ENCODE measurements at places on chromosomes 3 and 15.

DNA sequence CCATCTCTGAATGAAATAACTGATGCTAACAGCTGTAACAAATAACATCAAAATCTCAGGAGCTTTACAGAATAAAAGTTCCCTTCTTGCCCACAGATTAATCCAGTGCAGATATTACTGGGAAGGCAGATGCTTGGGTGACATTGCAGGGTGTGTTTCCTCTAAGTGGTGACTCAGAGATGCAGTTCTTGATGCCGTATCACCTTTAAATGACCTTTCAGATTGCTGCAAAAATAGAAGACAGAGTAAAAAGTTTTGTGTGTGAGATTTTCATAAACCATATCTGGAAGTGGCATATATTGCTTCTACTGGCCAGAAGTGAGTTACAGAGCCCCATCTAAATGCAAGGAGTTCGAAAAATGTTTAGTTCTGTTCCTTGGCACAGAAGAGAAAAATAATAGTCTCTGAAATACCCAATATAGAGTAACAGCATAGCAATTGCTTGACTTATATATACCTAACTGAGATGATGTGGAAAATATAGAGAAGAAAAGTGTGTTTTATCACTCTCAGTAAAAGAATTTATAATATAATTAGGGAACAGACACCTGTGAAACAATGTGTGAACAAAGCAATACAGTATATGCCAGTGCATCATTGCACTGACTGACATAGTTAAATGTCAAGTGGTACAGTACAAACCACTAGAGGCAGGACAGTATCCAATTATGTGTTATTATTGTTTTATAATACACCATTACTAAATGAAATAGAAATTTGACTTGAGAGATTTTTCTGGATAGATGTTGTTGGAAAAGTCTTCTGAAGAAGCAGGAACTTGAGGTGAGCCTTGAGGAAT is 430.7 kb upstream of the CBLB start:
- no peak for DNase-seq

DNA sequence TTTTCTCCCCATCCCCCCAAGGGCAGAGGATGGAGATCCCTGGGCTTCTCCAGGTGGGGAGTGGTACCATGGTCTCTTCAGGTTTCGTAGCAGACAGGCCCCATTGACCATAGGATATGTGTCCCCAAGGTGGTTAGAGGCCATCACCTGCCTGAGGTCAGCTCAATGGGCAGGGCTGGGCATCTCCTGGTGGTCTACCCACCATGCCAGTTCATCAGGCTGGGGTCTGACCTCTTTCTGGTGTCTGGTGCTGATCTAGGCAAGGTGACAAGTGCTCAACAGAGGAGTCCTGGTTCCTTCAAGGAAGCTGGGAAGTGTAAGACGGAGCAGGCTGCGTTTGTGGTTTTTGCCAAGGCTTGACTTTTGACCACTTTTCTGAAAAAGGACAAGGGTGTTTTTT is 71.4 kb downstream of the SMAD3 start:
- DNase-seq: no peak

- DNase-seq: peak; percentile 10
Observed at GRCh38 chr3:38805765-38806386, 10.1 kb downstream of the SCN10A start.

DNA sequence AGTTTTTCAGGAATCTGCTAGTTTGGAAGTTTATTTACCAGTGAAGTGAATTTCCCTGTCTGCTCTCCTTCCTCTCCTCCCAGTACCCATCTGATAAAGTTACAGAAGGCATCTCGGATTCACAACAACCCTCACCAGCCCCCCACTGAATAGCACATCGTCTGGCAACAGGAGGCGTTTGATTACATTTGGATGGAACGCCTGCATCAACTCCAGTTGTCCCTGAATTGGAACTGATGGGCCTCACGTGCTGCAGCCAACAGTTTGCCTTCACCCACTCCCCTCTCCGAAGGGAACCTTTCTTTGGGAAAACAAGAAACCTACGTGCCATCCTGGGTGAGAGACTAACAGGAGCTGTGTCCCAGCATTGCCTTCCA is 59.5 kb upstream of the BCL6 start:
- DNase-seq: no peak

GRCh38 chr3:52298149-52299098 is 10.8 kb downstream of the GLYCTK start:
- no peak for DNase-seq

DNA sequence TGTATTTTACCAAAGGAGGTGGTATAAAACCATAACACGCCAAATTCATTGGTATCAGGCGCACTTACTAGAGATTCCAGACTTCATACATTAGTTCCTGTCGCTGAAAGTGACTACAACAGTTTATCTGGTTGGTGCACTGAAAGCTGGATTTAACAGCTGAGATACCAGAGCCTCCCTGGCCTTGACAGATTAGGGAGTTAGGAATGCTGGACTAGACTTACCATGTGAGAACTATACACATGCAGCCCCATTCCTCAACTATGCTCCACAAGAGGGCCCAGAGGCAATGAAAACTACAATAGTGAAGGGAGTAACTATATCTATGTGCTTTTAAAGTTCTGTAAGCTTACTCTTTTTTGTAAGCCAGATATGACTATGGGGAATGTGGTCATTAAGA is 174.4 kb downstream of the STAG1 start:
- DNase-seq: no peak

DNA sequence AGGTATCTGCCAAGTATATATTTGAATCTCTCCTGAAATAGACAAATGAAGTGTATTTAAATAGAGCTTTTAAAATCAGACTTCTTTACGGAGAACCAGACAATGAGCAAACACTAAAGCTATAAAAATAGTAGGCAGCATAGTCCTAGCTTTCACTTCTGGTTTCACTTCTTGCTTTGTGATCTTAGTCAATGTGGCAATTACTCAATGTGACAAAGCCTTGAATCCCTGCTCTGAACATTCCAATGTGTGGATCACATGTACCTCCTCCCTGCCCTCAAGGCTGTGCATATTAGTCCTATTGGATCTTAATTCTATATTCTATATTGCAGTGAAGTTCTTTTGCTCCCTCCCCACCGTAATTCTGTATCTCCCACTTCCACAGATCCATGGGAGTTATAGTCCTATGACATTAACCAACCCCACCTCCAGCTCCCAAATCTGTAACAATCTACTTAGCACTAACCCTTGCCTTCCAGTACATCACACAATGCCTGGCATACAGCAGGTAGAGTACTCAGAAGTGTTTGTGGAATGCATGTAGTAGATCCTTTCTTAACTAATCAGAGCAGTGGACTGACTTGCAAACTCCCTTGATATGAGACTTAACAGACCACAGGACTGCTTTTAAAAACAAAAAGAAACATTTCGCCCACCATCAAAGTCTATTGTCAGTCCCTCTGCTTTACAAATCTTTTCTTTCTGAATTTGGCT is 24.3 kb upstream of the CP start:
- DNase-seq: no peak

GRCh38 chr15:68278345-68278594 is 725 bp downstream of the FEM1B start:
- no peak for DNase-seq

DNA sequence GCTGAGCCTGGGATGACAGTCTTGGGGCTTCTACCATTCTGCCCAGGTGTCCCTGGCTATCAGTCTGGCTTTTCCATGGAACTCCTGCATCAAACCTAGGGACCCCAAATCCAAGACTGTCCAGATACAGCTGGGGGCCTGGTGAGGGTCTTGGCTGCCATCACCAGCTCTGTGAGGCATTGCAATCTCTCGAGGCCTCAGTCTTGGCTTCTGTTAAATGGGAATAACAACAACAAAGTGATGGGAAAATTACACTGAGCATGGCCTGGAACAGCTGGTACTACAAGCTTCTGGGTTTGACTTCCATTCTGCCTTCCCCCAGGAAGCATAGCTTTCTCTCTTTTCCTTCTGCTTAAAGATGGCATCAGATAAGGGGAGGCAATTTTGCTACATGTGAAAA is 50.0 kb upstream of the LCTL start:
- no peak for DNase-seq

DNA sequence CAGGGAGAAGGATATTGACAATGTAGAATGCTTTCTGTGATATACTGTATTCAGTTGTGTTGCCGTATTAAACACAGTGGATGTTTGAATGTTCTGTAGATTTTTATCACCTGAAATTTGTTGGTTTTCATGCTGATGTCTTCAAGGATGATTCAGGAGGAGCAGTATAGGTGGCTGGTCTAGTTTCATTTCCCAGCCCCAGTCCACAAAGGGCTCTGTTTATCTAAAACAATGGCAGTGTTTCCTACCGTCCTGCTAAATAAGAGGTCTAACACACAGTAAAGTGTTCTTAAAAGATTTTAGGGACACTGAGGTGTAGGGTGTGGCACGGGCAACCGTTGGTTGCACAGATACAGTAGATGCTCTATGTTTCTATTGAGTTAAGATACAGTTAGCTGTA is 26.0 kb downstream of the NEO1 start:
- DNase-seq: no peak

- no peak for DNase-seq
Observed at GRCh38 chr3:113212150-113212843, 940 bp downstream of the BOC start.

DNA sequence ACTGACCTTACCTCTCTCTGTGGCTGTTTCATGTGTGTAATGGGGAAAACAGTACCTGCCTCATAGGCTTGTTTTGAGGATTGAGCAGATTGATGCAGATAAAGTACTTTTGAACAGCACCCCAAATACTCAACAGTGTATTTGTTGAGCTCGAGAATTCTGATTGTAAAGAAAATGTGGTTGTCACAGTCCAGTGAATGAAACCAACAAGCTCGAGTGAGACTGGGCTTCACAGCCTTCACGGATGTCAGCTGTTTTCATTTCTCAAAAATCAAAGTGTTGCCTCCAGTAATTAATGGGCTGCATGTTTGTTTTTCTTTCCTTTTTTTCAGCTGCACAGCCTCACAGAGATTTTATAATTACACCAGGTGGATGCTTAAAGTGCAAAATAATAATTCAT is 43.7 kb downstream of the PARP15 start:
- DNase-seq: no peak

DNA sequence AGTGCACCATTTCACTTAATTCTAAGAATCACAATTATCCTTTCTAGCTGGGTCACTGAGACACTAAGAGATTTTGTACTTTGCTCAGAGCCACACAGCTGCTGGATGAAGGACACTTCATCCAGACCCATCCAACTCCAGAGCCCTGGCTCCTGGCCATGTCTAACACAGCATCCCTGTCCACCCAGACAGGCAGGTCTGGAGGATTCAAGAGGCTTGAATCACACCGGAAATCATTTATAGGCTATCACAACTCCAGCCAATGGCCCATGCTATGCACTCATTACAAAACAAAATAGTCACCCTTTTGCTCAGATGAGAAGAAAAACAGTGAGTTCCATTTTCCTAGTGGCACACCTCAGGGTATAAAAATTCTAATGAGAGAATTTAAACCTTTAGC is 198.2 kb upstream of the LMCD1 start:
- DNase-seq: no peak

GRCh38 chr3:173336261-173336660 is 61.3 kb upstream of the NLGN1 start:
- DNase-seq: no peak

DNA sequence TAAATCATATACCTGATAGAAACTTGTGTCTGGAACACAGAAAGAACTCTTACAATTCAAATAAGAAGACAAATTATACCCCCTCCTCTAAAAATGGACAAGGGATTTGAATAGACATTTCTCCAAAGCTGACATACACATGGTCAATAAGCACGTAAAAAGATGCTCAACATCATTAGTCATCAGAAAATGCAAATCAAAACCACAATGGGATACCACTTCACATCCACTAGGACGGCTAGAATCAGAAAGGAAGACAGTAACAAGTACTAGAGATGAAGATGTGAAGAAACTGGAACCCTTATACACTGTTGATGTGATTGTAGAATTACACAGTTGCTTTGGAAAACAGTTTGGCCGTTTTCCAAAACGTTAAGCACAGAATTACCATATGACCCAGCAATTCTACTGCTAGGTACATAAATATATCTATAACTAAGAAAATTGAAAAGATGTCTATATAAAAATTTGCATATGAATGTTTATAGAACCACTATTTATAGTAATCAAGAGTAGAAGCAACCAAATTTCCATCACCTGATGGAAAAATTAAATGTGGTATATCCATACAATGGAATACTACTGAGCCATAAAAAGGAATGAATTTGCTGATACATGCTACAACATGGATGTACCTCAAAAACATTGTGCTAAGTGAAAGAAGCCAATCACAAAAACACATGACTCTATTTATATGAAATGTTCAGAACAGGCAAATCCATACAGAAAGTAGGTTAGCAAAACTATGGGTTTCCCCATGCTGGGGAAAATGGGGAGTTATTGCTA is 60.8 kb downstream of the GREM1 start:
- DNase-seq: no peak

- DNase-seq: no peak
Observed at GRCh38 chr15:85280203-85280602, 100.2 kb upstream of the AKAP13 start.

DNA sequence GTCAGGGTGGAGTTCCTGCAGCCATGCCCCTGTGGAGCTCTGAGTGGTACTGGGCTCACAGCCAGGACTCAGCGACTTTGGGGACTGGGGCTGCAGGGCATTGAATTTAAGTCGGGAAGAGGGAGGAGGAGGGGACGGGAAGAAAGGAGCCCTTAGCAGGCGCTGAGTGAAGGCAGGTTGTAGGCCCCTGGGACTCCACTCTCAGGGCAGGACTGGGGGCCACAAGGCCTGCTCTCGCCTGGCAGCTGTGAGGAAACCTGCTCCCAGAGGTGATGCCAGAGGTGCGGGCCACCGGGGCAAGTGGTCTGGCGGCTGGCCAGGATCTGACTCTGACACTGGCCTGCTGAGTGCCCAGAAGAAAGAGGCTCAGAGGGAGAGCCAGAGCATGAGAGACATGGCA is 73.5 kb downstream of the EPHB3 start:
- no peak for DNase-seq

DNA sequence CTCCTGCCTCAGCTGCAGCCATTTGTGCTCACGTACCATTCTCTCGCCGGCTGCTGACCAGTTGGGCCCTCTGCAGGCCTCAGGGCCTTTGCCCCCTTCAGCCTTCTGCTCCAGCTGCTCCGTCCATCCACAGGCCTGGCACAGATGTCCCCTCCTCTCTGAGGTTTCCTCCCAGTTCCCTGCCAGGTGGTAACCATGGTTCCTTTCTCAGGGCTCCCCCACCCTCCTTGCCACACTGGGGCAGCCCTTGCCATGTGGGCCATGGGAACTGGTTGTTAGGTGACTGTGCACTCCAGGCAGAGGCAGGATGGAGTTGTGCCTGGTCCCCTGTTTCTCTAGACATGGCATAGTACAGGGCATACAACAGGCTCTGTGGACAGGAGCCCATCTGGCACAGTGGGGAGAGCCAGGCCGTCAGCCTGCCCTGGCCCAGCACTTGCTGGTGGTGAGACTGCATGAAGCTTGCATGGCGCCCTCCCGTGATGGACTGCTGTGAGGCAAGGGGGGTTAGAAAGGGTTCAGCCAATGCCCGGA is 148.9 kb downstream of the DNAJB8 start:
- no peak for DNase-seq

DNA sequence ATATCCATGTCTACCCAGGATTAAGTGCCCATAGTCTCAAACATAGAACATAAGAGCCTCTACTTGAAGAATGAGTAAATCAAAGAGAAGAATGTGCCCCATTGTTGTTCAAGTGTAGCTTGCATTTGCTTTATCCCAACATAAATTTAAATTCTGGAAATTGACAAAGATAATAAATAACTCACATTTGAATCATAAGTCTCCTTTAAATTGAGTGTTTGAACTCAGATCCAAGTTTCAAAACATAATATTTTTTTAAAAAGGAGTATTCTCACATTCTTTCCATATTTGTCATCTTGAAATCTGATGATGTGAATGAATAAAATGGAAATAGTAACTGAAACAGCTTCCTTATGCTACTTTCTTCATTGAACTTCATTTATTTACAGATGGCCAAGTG is 135.2 kb downstream of the MECOM start:
- DNase-seq: no peak
